ENCODE measurements at places on chromosomes 2 and 18. TPM values are rescaled to one million over a fixed set of nuclear protein-coding genes. Genes with fewer than 3 reads are reported as not detected.

DNA sequence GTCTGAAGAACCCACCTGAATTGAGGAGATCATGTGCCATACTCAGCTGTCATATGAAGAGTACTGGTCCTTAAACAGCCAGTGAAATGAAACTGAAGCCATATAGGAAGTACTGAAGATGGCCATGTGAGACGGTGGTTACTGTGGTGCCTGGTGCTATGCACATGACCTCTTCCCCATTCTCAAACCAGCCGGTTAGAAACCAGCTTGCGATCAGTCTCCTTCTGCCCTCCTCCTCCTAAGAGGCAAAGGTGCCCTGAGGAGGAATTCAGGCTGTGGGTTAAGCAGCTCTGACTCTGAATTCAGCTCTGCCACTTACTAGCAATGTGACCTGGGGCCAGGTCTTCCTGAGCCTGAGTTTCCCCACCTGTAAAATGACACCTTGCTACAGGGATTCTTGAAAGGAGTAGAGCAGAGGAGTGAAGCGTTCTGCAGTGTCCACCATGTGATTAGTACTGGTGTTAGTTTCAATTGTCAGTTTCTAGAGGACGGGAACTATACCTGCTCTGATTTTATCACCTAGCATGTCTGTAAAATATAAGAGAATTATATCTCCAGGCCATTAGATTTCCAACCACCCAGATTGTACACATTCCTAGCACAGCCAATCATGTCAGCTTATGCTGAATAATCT is 5.1 kb downstream of the FECH start:
- no peak for DNase-seq
- peaks cover 6% of the 10 kb centered on the region for H3K4me1 ChIP-seq
- peaks cover 6% of the 10 kb centered on the region for H3K36me3 ChIP-seq
- no peaks in the 10 kb centered on the region for H3K27me3 ChIP-seq

DNA sequence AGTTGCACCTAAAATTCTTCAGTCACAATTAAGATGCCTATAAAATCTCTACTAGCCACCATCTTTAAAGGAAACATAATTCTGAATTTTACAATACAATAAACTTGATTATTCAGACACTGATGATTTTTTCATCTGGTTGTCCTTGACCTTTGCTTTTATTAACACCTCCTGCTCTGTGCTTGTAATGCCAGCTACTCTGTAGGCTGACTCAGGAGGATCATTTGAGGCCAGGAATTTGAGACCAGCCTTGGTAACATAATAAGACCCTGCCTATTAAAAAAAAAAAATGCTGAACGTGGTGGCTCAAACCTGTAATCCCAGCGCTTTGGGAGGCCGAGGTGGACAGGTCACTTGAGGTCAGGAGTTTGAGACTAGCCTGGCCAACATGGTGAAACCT is 38.3 kb downstream of the HAT1 start:
- no peak overlapping the region for H3K27ac ChIP-seq
- no peaks in the 10 kb centered on the region for H3K27me3 ChIP-seq
- DNase-seq, result no peak

DNA sequence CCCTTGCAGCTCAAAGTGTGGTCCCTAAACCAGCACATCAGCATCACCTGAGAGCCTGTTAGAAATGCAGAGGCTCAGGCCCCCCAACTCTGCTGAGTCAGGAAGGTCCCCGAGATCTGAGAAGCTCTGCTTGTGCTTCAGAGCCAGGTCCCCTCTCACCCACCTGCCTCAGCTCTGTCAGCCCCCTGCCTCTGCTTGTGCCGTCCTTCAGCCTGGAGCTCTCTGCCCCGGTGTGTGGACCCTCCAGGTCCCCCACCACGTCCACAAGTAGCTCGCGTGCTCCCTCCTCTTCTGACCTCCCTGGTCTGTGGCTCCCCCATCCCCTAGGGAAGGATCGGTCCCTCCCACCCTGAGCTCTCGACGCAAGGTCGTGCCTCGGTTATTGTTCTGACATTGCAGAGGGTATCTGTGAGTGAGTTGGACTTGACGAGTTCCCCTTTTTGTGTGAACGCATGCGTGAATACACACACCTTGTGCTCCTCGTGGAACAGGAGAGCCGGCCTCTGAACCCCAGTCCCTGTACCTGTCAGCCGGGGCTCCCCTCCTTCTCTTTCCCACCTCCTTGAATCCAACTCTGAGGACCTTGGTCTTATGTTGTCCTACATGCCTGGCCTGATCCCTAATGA is 75.5 kb upstream of the TAF1B start:
- H3K36me3 ChIP-seq, result no peaks in the 10 kb centered on the region
- no peak overlapping the region for H3K4me3 ChIP-seq
- no peaks in the 10 kb centered on the region for H3K27me3 ChIP-seq
- no peak overlapping the region for H3K27ac ChIP-seq

The TDRD15 gene
- total RNA-seq, result not detected

The NEU4 gene
- 0.42 TPM for total RNA-seq

The BUB1 gene
- total RNA-seq, result 144 TPM

The PLGLB1 gene
- total RNA-seq, result 1.2 TPM

The LRRC30 gene
- not detected for total RNA-seq

The ANKRD30B gene
- total RNA-seq, result not detected

Data from H9 (cell line).